Stimulated activated CD8-positive, alpha-beta memory T cell treated with anti-CD3 and anti-CD28 coated beads, Interleukin-4, amount 100 ng/mL, for 4 hours (primary cell): ENCODE measurements at places on chromosomes 16 and 17.

- no peak for DNase-seq
These were observed 103.8 kb downstream of the SSH2 start for GRCh38 chr17:29826114-29826692.

DNA sequence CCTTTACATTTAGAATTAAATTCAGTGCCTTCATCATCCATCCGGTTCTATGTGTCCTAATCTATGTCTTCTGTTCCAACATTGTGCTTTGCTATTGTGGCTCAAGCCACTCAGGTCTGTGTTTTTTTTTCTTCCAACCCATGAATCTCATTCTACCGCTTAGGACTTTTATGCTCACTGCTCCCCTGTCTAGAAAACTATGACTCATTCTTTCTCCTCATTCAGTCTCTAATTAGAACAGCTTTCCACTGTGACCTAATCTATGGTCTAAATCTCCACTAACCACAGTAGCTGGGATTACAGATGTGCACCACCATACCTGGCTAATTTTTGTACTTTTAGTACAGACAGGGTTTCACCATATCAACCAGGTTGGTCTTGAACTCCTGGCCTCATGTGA, 418.7 kb downstream of the KCNJ2 start:
- DNase-seq = no peak

DNA sequence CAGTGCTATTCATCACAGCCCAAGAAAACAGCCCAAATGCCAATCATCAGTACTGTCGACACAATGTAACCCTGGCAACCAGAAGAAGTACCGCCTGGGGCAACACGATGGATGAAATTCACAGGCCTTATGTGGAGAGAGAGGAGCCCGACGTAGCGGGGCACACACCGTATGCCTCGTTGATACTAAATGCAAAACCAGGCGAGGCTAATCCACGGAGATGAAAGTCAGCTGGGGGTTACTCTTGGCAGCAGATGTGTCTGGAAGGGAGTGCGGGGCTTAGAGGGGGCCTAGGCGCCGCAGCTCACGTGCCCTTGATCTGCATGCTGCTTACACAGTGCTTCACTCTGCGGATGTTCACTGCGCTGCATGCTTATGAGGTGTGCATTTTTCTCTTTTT, 29.8 kb downstream of the ITGAE start:
- DNase-seq = no peak

- no peak for DNase-seq
These were observed 22.7 kb upstream of the PPM1D start for GRCh38 chr17:60577147-60577915.

GRCh38 chr17:13822700-13823099, 221.0 kb upstream of the HS3ST3A1 start:
- no peak for DNase-seq

- DNase-seq = no peak
These were observed 76.6 kb downstream of the LMF1 start for GRCh38 chr16:894136-894535.

DNA sequence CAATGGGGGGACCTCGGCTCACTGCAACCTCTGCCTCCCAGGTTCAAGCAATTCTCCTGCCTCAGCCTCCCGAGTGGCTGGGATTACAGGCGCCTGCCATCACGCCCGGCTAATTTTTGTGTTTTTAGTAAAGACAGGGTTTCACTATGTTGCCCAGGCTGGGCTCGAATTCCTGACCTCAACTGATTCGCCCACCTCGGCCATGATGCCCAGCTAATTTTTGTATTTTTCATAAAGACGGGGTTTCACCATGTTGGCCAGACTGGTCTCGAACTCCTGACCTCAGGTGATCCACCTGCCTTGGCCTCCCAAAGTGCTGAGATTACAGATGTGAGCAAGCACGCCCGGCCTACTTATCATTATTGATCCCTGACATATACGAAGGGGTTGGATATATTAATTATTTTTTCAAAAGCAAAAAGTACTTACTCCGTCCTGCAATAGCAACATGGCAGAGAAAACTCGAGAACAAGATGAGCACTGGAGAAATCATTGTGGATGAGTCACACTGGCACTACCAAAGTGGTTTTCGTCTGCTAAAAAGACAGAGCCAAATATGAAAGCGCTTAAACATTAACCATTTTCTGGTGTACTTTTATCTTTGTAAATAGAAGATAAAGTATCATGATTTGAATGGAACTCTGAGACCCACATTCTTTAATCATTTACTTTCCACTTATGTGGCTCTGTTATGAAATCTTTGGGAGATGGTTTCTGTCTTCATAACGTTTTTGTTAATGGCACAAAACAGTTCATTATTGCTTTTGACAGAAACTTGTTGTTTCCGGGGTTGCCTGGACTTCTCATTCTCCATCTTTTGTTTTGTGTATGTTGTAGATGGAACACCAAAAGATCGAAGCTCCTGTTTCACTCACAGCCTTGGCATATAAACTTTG, at the start of gene APOH:
Gene APOH (minus strand): TSS at position 529 of the 896 bp plus-strand sequence. CDS start 36 bp downstream, at position 493.
- no peak for DNase-seq

GRCh38 chr17:18159551-18160120, 24.0 kb upstream of the ALKBH5 start:
- DNase-seq = no peak

- no peak for DNase-seq
These were observed 18.8 kb downstream of the IL34 start for GRCh38 chr16:70665113-70665694.

GRCh38 chr17:16926571-16927451, 45.1 kb downstream of the TNFRSF13B start:
- no peak for DNase-seq

GRCh38 chr17:57329380-57330214, 73.3 kb downstream of the MSI2 start:
- DNase-seq = no peak

- DNase-seq = no peak
These were observed 10.9 kb upstream of the HS3ST6 start for GRCh38 chr16:1929105-1929504.
